Thoracic aorta (tissue), 2 donors: ENCODE measurements at places on chromosomes 6 and 20.

- no peak for DNase-seq
Measured at GRCh38 chr20:58431134-58431533, 42.1 kb downstream of the VAPB start.

DNA sequence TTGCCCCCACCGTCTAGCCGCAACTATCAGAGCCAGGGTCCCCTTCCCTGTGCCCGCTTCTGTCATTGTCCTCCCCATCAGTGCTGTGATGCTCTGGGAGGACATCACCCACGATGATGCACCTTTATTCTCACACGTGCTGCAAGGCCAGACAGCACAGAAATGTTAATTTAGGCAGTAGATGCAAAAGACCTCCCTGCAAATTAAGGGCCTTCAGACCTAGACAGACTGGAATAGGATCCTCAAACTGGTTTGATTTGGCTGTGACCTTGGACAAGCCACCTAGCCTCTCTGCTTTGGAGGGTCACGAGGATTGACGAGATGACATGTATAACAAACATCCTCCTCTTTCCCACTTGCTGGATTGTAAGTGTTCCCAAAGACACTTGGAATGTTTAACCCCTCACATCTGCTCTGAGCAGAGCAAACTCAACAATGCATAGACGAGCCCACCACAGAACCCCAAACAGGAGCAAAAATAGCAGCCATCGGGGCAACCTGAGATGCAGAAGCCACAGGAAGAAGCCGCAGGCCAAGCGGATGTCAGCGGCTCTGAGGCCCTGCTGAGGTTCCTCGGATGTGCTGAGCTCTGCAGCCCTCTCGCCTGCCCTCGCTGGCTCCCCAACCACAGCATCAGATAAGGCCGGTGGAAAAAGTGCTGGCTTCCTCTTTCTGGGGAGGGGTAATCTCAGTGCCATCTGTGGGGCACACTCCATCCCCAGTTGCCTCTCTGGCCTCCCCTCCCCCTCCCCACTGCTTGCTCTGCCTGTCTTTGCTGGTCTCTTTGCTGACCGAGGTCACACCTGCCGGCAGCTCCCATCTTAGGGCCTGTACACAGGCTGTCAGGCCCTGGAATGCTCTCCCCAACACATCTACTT, 35.3 kb downstream of the TOX2 start:
- no peak for DNase-seq

- DNase-seq, result no peak
Measured at GRCh38 chr6:7976485-7977056, 66.0 kb upstream of the TXNDC5 start.

- DNase-seq, result no peak
Measured at GRCh38 chr6:16168858-16169257, 40.0 kb downstream of the MYLIP start.

GRCh38 chr6:73879501-73880293, 183.7 kb downstream of the CD109 start:
- DNase-seq, result no peak

DNA sequence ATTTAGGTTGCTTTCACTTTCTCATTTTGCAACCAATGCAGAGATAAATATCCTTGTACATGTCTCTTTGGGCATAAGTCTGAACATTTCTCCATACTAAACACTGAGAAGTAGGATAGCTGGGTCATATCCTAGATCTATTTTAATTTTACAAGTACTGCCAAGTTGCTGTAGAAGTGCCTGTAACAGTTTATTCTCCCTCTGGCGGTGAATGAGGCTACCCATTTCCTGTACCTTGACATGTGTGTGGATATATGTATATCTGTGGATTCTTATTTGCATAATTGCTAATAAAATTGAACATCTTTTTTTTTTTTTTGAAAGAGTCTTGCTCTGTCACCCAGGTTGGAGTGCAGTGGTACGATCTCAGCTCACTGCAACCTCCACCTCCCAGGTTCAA, 48.0 kb upstream of the PNRC1 start:
- no peak for DNase-seq

- DNase-seq, result no peak
Measured at GRCh38 chr20:20665606-20666332, 46.7 kb downstream of the RALGAPA2 start.

DNA sequence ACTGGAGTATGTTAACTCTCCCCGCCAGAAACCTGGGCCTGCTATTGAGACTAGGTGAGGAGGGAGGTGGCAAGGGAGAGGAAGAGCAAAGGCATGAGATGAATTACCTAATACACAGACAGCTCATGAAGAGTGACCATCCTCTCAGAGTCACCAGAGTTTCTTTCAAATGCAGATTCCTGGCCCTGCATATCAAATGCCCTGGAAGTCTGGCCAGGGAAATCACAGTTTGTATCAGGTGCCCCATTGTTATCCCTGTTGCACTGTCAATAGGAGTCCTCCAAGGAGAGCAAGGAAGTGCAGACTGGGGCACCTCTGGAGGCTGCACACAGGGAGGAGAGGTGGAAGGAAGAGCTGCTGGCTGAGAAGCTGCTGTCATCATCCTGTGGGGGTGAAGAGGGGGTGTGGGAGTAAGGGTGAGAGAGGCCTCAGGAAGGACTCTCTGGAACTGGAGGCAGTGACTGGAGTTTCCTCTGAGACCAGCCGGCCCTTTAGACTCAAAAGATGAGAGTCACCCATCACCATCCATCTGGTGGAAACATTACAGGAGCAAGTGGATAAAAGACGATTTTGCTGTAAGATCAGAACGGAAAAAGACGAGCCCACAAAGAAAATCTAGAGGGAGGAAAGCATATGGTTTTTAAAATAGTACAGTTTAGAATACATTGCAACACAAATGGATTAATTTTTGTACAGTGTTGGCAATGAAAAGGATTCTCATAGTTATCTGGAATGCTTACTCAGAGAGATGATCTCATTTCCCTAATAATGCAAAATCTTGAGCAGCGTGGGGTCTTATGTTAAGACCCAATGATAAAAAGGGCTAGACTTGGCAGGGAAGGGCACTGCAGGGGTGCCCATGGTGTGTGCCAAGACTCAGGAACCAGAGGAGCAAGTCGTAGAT, 268.1 kb downstream of the UST start:
- no peak for DNase-seq

- no peak for DNase-seq
Measured at GRCh38 chr20:10443936-10444335, 8.8 kb downstream of the SLX4IP start.

GRCh38 chr6:3926150-3926482, 76.9 kb downstream of the FAM50B start:
- no peak for DNase-seq

DNA sequence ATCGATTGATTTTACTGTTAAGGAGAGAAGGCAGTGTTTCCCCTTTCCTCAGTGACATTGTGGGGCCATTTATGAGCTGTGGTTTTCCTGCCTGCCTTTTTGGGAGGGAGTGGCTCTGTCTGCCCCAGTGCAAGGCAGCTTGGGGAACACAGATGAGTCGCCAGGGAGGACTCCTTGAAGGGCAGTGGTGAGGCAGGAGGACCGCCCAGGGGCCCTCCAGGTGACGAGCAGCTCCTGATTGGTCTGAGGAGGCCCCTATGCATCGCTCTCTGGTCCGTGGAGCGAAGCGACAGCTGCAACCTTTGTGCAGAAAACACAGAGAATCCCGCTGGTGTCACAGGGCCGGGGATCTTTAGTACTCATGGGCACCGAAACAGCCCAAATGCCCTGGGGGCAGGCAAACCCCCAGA, 100.3 kb downstream of the TMEM242 start:
- no peak for DNase-seq

DNA sequence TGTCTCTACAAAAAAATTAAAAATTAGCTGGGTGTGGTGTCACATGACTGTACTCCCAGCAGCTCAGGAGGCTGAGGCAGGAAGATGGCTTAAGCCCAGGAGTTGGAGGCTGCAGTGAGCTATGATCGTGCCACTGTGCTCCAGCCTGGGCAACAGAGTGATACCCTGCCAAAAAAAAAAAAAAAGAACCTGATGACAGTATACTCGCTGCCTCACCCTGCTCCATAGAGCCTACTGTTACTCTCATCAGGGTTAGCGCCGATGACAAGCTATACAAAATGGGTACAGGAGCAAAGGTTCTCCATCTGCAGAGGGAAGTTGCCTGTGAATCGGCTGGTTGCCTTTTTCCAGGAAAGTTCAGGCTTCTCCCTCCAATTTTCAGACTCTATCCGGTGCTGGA, 53.4 kb downstream of the GMPR start:
- DNase-seq, result no peak

- no peak for DNase-seq
Measured at GRCh38 chr6:163183806-163184205, 230.7 kb upstream of the QKI start.

DNA sequence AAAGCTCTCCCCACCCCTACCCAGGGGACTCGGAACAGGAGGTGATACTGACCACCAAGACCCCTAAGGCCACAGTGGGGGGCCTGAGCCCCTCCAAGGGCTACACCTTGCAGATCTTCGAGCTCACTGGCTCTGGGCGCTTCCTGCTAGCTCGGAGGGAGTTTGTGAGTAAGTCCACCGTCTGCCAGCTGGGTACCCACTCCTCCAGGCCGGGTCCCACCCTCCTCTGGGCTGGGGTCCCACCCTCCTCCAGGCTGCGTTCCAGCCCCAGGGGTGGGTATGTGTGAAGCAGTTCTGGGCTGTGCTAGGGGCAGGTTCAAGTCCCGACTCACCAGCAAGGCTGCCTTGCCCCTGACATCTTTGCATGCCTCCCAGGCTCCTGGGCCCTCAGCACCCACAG, 12.4 kb downstream of the COL20A1 start:
- DNase-seq, result no peak

DNA sequence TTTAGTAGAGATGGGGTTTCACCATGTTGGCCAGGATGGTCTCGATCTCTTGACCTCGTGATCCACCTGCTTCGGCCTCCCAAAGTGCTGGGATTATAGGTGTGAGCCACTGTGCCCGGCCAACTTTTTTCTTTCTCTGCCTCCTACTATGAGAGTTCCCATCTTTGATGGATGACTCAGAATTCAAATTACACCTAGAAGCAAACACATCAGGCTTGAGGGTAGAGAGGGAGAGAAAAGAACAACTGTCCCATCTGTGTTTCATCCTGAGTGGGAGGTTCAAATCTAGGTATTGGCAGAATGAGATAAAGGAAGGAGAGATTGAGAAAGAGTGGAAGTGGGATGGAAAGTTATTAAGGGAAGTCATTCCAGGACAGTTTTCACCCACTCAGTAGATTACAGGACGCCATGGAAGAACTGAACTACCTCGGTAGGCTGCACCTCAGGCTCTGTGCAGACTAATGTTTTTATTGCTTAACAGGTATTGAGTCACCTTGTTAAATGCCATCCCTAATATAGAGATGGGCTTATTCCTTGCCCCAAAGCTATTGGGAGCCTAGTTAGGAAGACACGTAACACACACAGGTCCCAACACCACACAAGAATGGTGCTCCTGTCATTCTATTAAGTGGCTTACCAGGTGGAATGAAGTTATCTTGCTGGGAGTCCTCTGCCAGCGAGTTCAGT, 275.7 kb downstream of the SOX4 start:
- no peak for DNase-seq

DNA sequence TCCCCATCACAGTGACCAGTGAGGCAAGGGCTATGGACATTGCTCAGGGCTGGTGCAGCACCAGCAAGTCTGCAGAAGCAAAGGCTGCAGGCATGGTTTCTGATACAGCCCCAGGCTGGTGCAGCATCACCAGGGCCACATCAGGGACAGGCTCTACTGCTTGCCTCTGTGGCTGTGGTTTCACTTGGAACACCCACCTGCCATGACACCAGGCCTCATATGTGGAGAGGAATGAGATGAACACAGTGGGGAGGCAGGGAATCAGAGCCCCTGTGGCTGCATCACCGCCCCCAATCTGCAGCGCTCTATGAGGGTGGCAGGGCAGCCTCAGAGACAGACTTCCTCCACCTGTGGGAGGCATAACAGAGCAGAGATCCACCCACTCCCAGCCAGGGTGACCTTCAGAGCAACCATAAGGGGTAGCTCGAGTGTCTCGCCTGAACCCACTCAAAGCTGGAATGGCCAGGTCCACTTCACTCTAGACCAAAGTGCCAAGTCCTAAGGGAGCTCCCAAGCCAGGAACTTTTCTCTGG, 7.9 kb downstream of the RING1 start:
- DNase-seq, result no peak

DNA sequence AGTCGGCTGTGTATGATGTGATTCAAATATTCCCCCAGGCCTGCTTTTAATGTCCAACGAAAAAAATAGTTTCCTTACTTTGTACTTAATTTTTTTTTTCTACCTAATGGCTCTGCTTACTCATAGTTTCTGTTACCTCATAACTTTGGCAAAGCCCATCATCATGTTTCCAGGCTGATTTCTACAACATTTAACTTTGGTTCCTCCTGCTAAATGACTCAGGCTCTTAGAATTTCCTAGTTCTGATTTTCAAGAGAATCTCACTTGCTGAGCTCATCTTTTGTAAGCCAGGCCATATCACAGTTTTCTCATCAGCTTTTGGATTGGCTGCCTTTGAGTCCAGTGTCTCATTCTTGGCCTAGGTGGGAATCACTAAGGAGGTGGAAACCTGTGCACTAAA, 323.1 kb downstream of the HDGFL1 start:
- DNase-seq, result no peak

- no peak for DNase-seq
Measured at GRCh38 chr20:50068041-50068651, 44.8 kb downstream of the UBE2V1 start.

- no peak for DNase-seq
Measured at GRCh38 chr6:17525637-17526036, 74.5 kb upstream of the FAM8A1 start.

DNA sequence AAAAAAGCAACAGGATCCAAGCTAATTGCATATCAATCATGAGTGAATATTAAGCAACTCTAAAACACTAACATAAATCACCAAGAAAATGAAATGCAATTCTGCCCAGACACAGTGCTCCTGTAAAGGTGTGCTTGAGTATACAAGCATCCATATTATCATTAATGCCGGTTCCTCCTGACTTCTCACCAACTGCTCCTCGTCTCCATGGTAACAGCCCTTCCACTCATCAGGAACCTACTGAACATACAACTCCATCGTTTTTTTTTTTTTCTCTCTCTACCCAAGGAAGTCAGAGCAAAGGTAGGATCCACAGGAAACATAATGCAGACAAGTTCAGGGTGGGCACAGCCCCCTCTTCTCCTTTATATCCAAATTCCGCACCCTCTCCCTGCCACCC, 12.4 kb downstream of the GABBR1 start:
- DNase-seq, result no peak

DNA sequence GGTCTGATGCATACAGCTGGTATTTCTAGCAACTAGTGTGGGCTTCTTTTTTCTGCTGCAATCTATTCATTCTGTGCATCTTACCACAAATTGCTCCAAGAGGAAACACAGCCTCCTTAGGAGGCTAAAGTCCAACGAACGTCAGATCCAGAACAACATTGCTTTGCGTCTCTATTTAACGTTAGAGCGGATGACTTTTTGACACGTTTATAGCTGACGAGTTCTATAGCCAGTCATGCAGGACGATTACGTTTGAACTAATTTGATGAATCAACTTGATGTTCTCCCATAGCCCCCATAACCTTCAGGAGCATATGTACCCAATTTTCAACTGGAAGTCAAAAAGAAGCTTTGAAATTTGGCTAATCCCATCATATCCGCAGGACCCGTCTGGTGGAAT, 59.9 kb downstream of the TSHZ2 start:
- DNase-seq, result no peak

- no peak for DNase-seq
Measured at GRCh38 chr20:53994088-53994487, 76.3 kb downstream of the BCAS1 start.

GRCh38 chr6:148242180-148242579, 100.5 kb upstream of the SASH1 start:
- no peak for DNase-seq
